Naive thymus-derived CD8-positive, alpha-beta T cell (primary cell): ENCODE measurements at places on chromosomes 3 and 15. TPM values are rescaled to one million over a fixed set of nuclear protein-coding genes. Genes with fewer than 3 reads are reported as not detected.

GRCh38 chr15:89671687-89672086 is 7.5 kb downstream of the PLIN1 start:
- H3K4me3 ChIP-seq: no peak overlapping the region
- H3K27ac ChIP-seq: no peak overlapping the region
- no peaks in the 10 kb centered on the region for H3K4me1 ChIP-seq
- no peaks in the 10 kb centered on the region for H3K36me3 ChIP-seq
- DNase-seq: no peak
- peaks cover 9% of the 10 kb centered on the region for H3K27me3 ChIP-seq

DNA sequence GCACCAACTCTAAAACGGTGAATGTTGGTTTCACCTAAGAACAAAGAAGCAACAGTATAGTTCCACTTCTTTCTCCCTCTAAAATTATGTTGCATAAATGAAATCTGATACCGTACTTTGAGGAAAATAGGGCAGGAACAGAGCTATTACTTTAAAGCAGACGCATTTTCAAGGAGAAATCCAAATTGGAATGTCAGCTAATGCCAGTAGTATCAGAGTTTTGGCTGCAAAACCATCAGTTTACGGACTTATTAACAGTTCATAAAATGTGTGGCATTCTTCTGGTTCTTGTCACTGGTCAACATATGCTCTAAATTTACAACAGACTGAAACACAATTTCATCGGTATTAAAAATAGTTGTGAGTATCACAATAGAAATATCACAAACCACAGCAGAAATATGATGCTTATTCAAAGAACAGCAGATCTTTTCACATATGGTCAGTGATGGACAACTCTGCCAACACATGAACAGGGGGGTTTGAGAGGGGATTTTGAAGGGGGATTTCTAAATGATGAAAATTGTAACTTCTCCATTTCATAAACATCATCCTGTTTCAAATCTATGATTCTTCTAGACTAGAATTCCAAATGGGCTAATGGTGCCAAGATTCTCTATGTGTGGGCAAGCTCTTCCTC is 38.7 kb upstream of the ROBO2 start:
- no peak for DNase-seq
- H3K36me3 ChIP-seq: no peaks in the 10 kb centered on the region
- no peaks in the 10 kb centered on the region for H3K4me1 ChIP-seq
- H3K27me3 ChIP-seq: no peaks in the 10 kb centered on the region
- no peak overlapping the region for H3K27ac ChIP-seq
- no peak overlapping the region for H3K4me3 ChIP-seq

DNA sequence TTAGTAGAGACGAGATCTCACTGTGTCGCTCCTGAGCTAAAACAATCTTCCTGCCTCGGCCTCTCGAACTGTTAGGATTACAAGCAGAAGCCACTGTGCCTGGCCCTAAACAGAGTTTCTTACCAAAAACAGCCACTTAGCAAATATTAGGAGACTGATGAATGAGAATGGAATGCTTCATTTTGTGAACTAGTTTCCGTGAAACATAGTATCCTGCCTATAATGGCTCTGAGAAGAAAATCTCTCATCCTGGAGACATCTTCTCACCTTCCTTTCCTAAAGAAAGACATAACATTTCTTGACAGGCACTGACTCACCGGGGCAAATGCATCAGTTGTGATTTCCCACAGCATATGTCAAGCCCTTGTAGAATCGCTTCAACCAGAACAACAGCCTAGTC is 44.9 kb downstream of the GJD2 start:
- peaks cover 33% of the 10 kb centered on the region for H3K27me3 ChIP-seq
- H3K4me1 ChIP-seq: no peaks in the 10 kb centered on the region
- no peak overlapping the region for H3K4me3 ChIP-seq
- DNase-seq: no peak
- H3K27ac ChIP-seq: no peak overlapping the region

The ANKRD34C gene
- not detected for polyA plus RNA-seq

The GPR149 gene
- polyA plus RNA-seq: not detected
